ENCODE measurements at places on chromosomes 3 and 15.
A peak's percentile ranks its signal among the peaks of the same experiment; 100 is the strongest.

DNA sequence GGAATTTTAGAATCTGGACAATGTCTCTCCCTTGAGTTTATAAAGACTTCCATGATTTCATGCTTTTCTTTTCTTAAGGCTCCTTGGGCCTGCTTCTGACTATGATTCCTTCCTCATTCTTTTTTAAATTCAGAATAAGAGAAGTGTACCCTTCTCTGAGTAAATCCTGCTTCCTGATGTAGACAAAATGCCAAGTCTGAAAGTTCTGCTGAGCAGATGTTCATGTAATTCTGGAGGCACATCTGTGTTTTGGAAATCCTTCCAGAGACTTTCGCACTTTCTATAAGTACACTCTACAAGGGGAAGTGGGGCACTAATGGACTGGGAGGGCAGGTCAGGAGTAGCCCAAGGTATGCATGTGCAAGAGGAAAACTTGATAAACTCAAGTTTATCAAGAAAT, 24.8 kb downstream of the TPM1 start:
- DNase-seq = no peak

DNA sequence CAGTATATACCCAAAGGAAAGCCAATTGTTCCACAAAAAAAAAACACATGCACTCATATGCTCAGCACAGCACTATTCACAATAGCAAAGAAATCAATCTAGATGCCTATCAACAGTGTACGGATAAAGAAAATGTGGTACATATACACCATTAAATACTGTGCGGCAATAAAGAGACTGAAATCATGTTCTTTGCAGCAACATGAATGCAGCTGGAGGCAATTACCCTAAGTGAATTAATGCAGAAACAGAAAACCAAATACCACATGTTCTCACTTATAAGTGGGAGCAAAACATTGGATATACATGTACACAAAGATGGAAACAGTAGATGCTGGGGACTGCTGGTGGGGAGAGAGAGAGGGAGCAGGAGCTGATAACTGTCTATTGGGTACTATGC, 124.2 kb upstream of the AADACL2 start:
- DNase-seq = no peak

DNA sequence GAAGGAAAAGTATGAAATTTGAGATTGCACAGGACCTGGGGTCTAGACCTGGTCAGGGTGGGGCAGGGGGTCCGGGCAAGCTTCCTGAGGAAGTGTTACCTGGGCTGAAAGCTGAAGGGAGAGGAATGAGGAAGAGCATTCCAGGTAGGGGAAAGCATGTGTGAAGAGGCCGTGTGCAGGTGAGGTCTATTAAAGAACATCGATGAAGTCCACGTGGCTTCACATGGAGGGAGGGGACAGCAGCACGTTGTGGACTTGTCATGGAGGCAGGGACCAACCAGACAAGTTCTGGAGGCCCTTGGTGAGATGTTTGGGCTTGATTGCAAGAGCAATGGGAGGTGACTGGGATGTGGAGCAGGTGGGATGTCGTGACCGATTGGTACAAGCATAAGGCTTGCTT, 47.1 kb downstream of the IDH2 start:
- DNase-seq = no peak

DNA sequence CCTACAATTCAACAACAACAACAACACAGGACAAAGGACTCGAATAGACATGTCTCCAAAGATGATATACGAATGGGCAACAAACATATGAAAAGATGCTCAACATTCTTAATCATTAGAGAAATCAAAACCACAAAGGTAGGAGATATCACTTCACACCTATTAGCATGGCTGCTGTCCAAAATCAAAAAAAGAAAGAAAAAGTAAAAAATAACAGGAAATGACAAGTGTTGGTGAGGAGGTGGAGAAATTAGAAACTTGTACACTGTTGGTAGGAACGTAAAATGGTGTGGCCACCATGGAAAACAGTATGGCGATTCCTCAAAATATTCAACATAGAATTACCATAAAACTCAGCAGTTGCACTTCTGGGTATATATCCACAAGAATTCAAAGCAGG, 312.3 kb upstream of the STT3B start:
- no peak for DNase-seq

GRCh38 chr3:110656394-110657025, 415.1 kb upstream of the NECTIN3 start:
- DNase-seq = no peak

GRCh38 chr15:74781431-74782258, at the start of gene CSK:
Gene CSK, plus strand, starts transcription at chr15:74782080. Its CDS starts 16,218 bp downstream, at chr15:74798298.
- DNase-seq = peak; percentile 91
